Upper lobe of right lung (tissue), 1 donor: ENCODE measurements at places on chromosomes 11 and 22. TPM values are rescaled to one million over a fixed set of nuclear protein-coding genes. Genes with fewer than 3 reads are reported as not detected.

GDPD4 gene
- total RNA-seq, result not detected

MMP12 gene
- 0.75 TPM for total RNA-seq

DNA sequence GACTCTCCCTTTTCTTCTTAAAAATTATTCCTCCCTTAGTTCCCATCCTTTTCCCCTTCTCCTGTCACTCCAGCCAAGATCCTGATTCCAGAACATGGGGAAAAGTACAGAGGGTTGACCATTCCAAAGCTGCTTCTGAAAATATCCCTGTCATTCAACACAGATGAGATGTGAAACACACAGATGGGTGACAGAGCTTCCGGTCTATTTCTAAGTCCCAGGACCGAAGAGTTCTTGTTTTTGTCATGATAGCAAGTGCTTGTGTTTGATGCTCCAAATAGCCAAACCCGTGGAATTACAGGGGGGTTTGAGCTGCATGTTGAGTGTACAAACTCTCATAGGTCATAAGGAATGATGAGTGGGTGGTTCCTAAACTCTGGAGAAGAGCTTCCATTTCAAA, 57.9 kb downstream of the PARVA start:
- H3K27ac ChIP-seq, result no peak overlapping the region
- peaks cover 36% of the 10 kb centered on the region for H3K4me1 ChIP-seq
- H3K36me3 ChIP-seq, result no peaks in the 10 kb centered on the region
- no peaks in the 10 kb centered on the region for H3K27me3 ChIP-seq
- DNase-seq, result no peak
- H3K4me3 ChIP-seq, result no peak overlapping the region

GRCh38 chr22:31001124-31001770, 32.2 kb downstream of the TUG1 start:
- no peak overlapping the region for H3K27ac ChIP-seq
- DNase-seq, result no peak
- H3K27me3 ChIP-seq, result no peaks in the 10 kb centered on the region
- no peak overlapping the region for H3K4me3 ChIP-seq
- H3K4me1 ChIP-seq, result no peaks in the 10 kb centered on the region
- H3K36me3 ChIP-seq, result no peaks in the 10 kb centered on the region

DNA sequence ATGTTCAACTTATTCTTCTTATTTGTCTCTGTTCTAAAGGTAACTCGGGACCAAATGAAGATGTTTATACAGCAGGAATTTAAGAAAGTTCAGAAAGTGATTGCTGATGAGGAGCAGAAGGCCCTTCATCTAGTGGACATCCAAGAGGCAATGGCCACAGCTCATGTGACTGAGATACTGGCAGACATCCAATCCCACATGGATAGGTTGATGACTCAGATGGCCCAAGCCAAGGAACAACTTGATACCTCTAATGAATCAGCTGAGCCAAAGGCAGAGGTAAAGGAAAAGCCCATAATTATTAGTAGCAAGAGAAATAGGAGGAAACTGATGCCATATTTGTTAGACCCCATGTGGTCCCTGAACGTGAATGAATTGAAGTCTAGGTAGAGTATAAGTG, 63.3 kb downstream of the TRIM44 start:
- no peak overlapping the region for H3K27ac ChIP-seq
- H3K4me1 ChIP-seq, result no peaks in the 10 kb centered on the region
- no peaks in the 10 kb centered on the region for H3K27me3 ChIP-seq
- no peak overlapping the region for H3K4me3 ChIP-seq
- no peak for DNase-seq

GRCh38 chr11:17468122-17468521, 8.5 kb downstream of the ABCC8 start:
- H3K4me3 ChIP-seq, result no peak overlapping the region
- H3K4me1 ChIP-seq, result no peaks in the 10 kb centered on the region
- H3K27ac ChIP-seq, result no peak overlapping the region
- peaks cover 2% of the 10 kb centered on the region for H3K27me3 ChIP-seq

DNA sequence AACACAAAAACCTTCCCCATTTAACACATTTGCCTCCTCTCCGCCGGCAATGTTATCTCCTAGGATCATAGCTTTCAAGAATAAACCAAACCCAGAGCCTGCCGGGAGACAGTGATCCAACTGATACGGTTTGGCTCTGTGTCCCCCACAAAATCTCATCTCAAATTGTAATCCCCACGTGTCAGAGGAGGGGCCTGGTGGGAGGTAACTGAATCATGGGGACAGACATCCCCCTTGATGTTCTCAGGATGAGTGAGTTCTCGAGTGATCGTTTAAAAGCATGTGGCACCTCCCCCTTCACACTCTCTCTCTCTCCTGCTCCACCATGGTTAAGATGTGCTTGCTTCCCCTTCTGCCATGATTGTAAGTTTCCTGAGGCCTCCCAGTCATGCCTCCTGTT, 33.3 kb downstream of the RBFOX2 start:
- H3K4me1 ChIP-seq, result peaks cover 18% of the 10 kb centered on the region
- no peaks in the 10 kb centered on the region for H3K36me3 ChIP-seq
- H3K4me3 ChIP-seq, result no peak overlapping the region
- DNase-seq, result no peak

GRCh38 chr11:27391331-27392015, 28.5 kb upstream of the CCDC34 start:
- no peak for DNase-seq
- H3K27ac ChIP-seq, result no peak overlapping the region
- H3K36me3 ChIP-seq, result no peaks in the 10 kb centered on the region
- H3K4me3 ChIP-seq, result no peak overlapping the region

GRCh38 chr22:50719814-50720300, 18.1 kb upstream of the ACR start:
- no peak overlapping the region for H3K27ac ChIP-seq
- no peaks in the 10 kb centered on the region for H3K36me3 ChIP-seq

DNA sequence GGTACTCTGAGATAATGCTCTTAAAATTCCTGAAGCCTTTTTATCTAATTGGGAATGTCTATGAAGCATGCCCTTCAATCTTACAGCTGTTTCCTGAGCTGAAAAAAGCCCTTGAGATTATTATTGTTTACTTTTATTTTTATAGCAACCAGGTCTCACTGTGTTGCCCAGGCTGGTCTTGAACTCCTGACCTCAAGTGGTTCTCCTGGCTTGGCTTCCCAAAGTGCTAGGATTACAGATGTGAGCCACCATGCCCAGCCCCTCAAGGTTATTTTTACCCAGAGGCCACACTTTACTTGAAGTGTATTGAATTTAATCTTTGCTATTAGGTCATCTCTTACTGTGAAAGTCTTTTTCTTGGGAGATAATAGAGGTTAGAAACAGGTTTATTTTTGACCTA, 7.0 kb upstream of the SWAP70 start:
- H3K36me3 ChIP-seq, result no peaks in the 10 kb centered on the region
- DNase-seq, result no peak
- H3K4me3 ChIP-seq, result no peak overlapping the region

DNA sequence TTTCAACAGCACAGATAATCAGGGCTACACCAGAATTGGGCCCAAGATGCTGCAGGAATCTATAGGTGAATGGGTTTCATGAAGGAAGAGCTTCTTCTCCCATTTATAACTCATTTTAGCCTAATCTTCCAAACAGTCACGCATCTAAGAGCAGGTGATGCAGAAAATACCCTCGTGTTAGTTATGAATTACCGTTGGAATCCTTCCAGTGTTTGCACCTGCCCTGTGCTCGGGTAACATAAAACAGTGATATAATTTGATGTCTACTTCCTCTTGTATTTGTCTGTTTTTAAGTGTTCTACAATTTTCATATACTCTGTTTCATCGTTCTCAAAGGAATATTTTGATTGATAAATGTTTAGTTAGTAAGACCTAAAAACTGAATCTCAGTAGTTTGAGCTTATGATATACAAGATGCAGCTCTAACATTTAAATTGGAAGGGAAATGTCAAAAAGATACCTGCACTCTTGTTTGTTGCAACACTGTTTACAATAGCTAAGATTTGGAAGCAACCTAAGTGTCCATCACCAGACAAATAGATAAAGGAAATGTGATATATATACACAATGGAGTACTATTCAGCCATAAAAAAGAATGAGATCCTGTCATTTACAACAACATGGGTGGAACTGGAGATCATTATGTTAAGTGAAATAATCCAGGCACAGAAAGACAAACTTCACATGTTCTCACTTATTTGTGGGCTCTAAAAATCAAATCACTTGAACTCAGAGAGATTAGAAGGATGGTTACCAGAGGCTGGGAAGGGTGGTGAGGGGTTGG, 42.1 kb downstream of the PPARA start:
- H3K4me1 ChIP-seq, result peaks cover 4% of the 10 kb centered on the region
- no peak overlapping the region for H3K27ac ChIP-seq
- no peaks in the 10 kb centered on the region for H3K27me3 ChIP-seq
- no peak for DNase-seq

DNA sequence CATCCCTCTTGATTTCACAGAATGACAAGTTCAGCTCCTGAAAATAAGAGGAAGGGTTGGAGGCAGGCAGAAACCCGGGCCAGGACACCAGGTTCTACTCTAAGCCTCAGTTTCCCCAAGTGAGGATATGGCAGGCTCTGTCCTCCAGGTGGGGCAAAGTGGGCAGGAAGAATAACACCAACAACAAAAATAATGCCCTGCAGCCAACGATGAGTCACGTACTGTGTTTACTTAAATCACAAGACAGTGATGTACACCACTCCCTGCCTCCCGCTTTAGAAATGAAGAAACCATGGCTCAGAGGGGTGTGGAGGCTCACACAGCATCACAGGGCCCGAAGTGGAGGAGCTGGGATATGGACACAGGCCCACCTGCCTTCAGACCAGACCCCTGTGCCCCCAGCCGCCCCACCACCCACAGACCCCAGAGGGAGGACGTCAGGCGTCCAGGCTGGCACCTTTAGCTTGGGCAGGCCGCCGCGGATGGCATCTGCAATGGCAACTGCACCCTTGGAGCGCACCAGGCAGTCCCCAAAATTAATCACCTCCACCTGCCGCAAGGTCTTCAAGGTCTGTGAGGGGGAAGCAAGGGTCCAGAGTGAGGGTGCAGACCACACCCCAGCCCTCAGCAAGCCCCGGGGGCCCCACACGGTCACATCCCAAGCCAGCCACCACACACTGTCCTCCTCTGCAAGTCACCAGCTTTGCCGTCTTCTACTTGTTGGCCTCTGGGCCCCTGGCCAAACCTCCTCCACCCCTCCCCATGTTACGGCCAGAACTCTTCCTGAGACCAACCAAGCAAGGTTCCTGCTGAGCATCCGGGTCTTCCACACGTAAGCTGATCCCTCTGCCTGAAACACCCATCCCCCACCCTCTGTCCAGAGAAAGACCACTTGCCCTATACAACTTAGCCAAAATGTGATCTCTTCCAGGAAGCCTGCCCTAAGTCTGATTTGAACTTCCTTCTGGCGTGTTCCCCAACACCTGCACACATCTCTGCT, 15.8 kb upstream of the CHADL start:
- H3K36me3 ChIP-seq, result peaks cover 84% of the 10 kb centered on the region
- H3K4me1 ChIP-seq, result no peaks in the 10 kb centered on the region
- H3K27me3 ChIP-seq, result no peaks in the 10 kb centered on the region
- DNase-seq, result no peak
- no peak overlapping the region for H3K4me3 ChIP-seq

DNA sequence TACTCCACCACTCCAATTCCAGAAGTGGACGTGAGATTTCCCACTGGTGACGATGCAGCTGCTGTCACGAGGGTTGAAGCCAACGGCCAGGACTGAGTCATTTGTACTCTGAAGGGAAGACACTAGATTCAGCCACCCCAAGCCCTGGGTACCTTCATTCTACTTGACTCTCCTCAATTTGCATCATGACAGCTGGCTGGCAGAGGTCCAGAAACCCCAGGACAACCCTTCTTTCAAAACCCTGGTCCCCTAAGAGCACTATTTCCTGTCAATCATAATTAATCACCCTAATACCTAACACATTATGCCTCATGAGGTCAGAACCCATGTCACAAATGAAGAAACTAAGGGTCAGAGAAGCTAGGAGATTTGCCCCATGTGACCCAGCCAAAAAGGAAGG, 4.9 kb downstream of the EML3 start:
- no peak overlapping the region for H3K4me3 ChIP-seq
- no peaks in the 10 kb centered on the region for H3K27me3 ChIP-seq
- H3K27ac ChIP-seq, result no peak overlapping the region
- peaks cover 16% of the 10 kb centered on the region for H3K4me1 ChIP-seq
- peaks cover 50% of the 10 kb centered on the region for H3K36me3 ChIP-seq

- H3K4me1 ChIP-seq, result no peaks in the 10 kb centered on the region
- H3K36me3 ChIP-seq, result peaks cover 25% of the 10 kb centered on the region
- H3K27me3 ChIP-seq, result no peaks in the 10 kb centered on the region
- H3K4me3 ChIP-seq, result no peak overlapping the region
- DNase-seq, result no peak
- no peak overlapping the region for H3K27ac ChIP-seq
Measured at GRCh38 chr11:76962583-76963416, 71.4 kb upstream of the B3GNT6 start.

- no peaks in the 10 kb centered on the region for H3K36me3 ChIP-seq
- H3K4me1 ChIP-seq, result peaks cover 29% of the 10 kb centered on the region
- no peak overlapping the region for H3K4me3 ChIP-seq
- H3K27ac ChIP-seq, result no peak overlapping the region
- H3K27me3 ChIP-seq, result no peaks in the 10 kb centered on the region
Measured at GRCh38 chr11:11403763-11404725, 51.0 kb upstream of the CSNK2A3 start.

GRCh38 chr22:37983860-37984791, at the start of gene SOX10:
Gene SOX10 (minus strand): TSS chr22:37984555. CDS start chr22:37983784, 771 bp downstream.
- H3K4me1 ChIP-seq, result no peaks in the 10 kb centered on the region
- no peaks in the 10 kb centered on the region for H3K36me3 ChIP-seq
- no peaks in the 10 kb centered on the region for H3K27me3 ChIP-seq
- no peak within 1 kb of the TSS for H3K4me3 ChIP-seq
- DNase-seq, result no peak
